ENCODE measurements at places on chromosomes 5 and 9.

DNA sequence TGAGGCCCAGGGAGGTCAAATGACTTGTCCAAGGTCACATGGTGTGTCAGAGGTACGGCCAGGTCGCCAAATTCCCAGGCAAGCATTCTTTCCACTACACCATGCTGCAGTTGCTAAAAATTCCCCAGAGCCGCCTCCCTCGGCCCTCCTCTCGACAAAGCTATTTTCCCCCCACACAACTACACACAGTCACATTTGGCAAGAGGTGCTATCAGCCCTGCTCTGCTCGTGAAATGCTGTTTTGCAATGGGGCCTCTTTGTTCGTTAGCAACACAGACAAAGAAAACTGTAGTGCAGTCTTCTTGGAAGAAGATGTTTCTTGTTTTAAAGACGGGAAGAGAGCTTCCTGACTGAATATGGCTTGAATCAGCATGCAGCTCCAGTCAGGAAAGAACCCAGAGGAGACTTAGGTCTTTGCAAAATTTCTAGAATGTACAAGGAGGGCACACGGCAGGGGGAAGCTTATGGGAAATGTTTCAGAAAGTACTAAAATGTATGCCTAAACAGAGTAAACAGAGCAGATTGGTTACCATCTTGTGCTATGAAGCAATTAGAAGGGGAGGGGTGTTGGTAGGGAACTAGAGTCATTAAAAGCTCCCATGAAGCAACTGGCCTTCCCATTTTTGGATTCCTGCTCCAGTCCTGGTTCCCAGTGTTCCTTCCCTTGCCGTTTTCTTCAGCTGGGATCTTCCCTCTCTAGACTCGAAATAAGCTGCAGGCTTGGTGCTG, 14.2 kb downstream of the SLIT3 start:
- DNase-seq, result no peak

DNA sequence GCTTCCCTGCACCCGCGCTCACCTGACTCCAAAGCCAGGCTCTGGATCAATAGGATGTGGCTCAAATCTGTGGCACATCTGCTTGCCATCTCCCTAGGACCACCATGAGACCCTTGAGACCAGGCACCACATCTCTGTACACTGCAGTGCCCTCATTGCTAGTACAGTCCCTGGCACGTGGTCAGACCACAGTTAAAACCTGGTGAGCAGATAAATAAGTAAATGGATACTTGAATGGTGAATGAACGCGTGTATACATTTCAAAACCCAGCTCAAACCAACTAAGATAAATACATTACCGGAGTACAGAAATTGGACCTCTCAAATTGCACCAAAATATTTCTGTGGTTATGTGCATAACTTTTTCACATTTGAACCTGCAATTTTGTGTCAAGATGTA, 221.2 kb upstream of the IRX4 start:
- DNase-seq, result no peak

DNA sequence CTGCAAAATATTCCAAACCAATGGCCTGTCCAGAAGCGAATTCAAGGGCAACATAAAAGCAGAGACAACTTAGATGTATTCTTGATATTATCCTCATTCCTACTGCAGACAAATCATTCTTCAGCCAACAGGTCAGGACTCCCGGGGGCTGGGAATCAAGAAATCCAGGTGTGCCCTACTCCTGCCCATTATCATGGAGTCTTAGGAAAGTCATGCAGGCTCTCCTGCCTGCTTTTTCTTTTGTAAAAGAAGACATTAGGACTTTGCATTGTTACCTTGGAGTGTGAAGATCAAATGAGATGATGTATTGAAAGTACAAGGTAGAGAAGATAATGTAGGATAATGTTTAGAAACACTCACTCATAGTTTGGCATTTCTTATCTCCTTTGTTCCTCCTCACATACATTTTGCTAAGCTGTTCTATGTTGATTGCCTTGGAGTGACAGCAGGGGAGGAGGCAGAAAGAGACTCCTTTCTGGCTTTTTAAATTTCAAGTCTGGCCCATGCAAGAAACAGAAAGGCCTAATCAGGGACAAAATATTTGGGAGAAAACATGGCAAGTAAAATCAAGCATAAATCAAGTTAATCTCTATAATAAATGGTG, 113.8 kb downstream of the SV2C start:
- DNase-seq, result no peak

DNA sequence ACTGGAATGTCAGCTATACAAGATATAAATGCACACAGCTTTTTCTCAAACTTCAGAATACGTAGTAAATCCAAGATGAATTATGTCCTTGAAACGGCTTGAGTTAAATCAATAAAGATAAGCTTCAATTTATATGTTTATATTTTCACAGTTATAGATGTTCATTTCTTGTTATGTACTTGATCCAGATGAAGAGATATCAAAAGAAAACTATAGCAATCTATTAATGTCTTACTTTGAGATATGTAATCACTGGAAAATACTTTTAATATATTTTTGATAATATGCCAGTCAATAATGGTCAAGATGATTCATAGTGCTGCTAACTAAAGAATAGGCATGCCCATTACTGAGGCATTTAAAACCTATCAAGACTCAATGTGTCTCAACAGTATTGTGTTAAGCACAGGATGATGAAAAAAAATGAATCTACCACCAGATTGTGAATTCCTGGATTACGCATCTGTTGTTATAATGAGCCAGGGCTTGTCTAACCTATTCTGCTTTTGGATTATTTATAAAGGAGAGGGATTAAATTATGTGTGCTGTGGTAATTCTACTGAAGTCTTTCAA, 372.6 kb upstream of the PRR16 start:
- no peak for DNase-seq

- peak; percentile 10 for DNase-seq
These were observed 212.0 kb downstream of the SREK1 start for GRCh38 chr5:66356011-66356565.

DNA sequence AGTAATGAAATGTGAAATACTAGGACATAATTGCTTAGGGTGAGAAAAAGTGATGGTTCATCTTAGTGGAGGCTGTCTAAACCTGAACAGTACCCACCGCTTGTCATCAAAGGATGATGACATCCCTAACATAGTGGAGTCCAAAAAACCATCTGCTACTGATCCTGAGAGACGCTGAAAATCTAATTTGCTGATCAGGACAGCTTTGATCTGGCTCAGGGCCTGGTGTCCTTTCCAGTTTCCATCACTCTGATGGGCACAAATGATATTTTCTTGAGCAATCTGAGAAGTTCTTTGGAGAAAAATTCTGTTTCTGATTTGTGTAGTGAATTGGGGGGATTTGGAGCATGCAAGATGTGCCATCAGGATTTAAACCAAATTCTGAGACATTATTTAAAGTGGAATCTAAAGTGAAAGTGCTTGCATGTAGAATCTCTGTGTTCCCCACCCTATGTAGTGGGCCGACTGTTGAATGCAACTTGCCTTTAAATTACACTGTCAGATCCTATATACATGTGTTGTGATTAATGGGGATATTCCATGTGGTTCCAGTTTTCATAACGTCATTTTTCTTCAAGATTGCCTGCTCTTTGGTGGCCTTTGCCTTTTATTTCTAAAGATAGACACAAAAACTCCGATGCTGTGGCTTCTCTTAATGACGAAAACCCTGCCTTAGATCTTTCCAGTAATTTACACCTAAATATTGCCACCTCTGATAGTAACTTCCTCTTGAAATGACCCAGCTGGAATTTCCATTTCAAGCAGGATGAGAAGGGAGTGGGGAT, 213.2 kb downstream of the PCSK5 start:
- no peak for DNase-seq

DNA sequence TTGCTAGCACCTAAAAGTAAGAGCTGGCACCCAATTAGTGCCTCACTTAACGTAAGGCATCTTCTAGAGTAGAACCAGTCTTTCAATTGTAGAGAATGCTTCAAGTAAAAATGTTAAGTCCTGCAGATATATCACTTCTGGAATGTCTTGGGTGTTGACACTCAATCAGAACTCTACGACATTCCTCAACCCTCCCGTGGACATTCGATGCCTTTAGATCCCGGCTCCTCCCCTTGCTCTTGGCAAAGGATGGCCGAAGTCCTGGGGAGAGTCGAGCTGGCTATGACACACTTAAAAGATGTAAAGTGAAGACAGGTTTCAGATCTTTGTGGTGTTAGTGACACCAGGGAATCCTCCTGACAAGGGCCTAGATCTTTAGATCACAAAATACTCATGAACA, 87.5 kb upstream of the ERCC6L2 start:
- DNase-seq, result no peak

- no peak for DNase-seq
These were observed 18.5 kb downstream of the C9orf85 start for GRCh38 chr9:71929791-71930440.

DNA sequence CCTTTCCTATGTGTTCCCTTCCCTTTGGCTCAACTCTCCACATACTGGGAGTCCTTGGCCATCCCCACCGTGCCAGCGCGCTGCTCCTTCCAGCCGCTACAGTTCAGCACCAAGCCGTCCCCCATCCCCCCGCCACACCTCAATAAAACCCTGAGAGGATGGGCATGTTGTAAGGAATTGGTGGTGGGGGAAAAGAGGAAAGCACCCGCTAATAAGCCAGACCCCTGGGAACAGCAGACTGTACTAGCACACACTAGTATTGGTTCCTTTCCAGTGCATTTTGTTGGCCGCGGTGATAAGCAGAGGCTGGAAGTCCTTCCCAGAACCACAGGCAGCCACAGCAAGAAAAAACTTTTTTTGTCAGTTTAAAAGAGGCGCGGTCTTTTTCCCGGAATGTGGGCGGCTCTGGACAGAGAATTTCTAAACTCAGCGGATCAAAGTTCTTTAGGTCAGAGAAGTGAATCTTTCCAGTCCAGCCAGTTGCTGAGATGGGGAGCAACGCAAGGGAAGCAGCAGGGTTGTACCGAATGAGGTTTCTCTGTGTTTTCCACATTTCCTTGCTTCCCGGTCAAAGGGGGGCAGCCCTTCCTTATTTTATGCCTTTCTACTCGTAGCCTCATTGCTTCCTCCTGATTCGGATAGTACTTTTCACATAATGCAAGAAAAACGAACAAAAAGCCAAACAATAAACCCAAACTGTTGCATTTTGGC, 2.1 kb downstream of the CHSY3 start:
- peak; percentile 24 for DNase-seq

- no peak for DNase-seq
These were observed 87.9 kb downstream of the FBXL7 start for GRCh38 chr5:15587916-15588315.

DNA sequence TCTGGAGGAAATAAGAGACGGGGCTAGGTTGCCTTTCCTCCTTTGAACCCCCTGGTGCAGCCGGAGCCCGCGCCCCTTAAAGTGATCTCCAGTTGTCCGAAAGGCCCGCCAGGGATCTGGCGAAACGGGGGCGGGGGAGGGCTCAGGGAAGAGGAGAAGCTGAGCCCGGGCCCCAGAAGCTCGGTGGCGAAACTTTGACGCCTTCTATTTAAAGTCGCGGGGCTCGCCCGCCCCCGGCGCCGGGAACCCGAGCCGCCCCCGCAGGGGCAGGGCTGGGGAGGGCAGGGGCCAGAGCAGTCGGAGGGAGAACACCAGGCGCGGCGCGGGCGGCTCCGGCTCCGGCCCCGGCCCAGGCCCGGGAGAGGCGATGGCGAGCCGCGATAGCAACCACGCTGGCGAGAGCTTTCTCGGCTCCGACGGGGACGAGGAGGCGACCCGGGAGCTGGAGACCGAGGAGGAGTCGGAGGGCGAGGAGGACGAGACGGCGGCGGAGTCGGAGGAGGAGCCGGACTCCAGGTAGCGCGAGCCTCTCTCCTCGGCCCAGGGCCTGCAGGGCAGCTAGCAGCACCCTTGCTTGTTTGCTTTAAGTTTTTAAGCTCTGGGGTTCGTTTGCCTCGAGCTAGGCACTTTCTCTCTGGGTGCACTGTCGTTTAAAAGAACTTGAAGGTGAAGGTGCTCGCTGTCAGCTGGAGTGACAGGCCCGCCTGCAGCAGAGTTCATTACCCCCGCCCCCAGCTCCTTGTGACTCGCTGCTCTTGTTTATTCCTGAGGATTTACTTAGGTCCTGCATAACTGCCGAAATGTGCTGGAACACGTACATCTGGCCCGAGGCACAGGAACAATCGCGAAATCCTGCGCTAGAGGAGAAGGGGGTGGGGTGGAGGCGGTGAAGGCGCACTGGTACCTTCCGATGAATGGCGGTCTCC, at the start of gene CMYA5:
CMYA5 (plus strand) TSS at position 296 of the 926 bp plus-strand sequence; CDS start at position 368, 72 bp downstream.
- peak; percentile 53 for DNase-seq

GRCh38 chr9:18347386-18348082, 126.4 kb upstream of the ADAMTSL1 start:
- DNase-seq, result no peak

GRCh38 chr9:135801070-135801469, 99.1 kb downstream of the KCNT1 start:
- no peak for DNase-seq

DNA sequence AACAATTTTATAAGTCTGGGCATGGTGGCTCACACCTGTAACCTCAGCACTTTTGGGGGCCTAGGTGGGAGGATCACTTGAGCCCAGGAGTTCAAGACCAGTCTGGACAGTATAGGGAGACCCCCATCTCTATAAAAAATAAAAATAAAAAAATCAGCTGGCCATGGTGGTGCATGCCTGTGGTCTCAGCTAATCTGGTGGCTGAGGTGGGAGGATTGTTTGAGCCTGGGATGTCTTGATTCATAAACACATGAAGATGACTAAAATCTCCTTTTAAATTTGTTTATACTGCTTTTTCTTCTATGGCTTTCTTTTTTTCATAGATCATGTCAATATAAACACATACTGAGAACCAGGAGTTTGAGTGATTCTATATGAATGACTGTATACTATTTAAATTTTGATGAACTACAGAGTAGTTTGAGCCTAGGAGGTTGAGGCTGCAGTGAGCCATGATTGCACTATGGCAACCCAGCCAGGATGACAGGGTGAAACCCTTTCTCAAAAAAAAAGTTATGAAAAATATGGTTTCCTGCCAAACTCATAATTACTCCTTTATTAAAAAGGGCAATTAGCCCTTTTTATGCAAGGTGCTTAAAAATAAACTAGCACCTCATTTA, 14.2 kb downstream of the RIC1 start:
- DNase-seq, result no peak

GRCh38 chr9:17116400-17116837, 18.4 kb upstream of the CNTLN start:
- DNase-seq, result peak; percentile 41

- DNase-seq, result peak; percentile 65
These were observed 24.0 kb downstream of the NNT start for GRCh38 chr5:43627028-43627427.

GRCh38 chr9:32755730-32756129, 27.6 kb upstream of the TMEM215 start:
- no peak for DNase-seq
